ENCODE measurements at places on chromosomes 3 and 15.

GRCh38 chr15:94631608-94632007 is 400.2 kb downstream of the MCTP2 start:
- no peak for DNase-seq

DNA sequence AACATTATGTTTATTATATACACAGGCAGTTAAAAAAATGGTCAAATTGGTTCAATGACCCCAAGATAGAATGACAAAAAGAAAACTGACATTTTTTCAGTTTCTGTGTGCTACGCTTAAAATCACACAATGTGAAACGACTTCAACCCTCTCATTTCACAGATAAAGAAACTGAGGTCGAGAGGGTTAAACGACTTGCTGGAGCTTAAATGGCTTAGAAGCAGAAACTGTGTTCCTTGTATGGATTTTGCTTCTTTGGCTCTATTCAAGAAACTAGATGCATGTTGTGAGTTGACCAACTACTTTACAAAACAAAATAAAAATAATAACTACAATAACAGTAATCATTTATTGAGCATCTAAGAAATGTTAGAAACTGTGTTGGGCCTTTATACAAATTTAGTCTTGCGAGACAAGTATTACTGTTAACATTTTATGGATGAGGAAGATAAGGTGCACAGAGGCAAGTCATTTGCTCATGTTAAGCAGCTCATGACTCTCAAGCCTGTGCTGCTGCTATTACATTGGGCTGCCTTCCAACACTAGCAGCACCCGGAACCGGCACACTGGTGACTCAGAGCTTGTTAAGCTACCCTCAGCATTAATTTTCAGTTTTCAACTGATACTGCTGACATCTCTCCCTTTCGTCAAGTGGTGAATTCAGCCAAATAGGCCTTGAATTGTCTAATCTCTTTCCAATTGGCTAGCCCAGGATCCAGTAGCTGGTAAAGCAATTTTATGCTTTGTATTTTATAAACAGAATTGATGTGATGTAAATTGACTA is 487.6 kb downstream of the NAALADL2 start:
- DNase-seq: no peak

GRCh38 chr3:66572938-66573710 is 72.3 kb upstream of the LRIG1 start:
- no peak for DNase-seq

DNA sequence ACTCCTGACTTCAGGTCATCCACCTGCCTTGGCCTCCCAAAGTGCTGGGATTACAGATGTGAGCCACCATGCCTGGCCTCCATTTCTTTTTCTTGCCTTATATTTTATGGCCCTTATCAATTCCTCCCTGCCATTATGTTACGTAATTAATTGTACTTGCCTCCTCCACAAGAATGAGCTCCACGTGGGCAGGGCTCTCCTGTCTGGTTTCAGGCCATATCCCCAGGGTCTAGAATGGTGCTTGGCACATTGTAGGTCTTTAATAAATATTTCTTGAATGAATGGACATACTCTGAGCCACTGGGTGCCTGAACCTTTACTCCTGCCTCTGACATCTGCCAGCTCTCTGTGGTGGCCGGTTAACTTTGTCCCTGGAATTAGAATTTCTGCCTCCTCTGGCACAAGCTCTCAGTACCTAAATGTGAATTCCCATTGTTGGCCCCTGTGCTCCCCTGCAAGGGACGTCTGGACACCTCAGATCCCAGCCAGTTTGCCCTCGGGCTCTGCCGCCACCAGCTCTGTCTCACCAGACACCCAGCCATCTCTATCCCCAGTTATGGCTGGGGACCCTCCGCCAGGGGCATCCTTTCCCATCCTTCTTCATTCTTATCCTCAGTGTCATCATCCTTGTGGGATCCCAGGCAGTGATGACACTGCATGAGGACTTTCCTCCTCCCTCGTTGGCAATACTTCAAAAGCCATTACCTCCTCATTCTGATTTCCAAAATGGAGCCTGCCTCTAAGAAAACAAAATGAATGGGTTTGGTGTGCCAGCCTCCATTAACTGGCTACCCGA is 165.6 kb upstream of the SMAD3 start:
- DNase-seq: no peak

- DNase-seq: no peak
These were observed 296.4 kb downstream of the TUSC7 start for GRCh38 chr3:117005911-117006522.

DNA sequence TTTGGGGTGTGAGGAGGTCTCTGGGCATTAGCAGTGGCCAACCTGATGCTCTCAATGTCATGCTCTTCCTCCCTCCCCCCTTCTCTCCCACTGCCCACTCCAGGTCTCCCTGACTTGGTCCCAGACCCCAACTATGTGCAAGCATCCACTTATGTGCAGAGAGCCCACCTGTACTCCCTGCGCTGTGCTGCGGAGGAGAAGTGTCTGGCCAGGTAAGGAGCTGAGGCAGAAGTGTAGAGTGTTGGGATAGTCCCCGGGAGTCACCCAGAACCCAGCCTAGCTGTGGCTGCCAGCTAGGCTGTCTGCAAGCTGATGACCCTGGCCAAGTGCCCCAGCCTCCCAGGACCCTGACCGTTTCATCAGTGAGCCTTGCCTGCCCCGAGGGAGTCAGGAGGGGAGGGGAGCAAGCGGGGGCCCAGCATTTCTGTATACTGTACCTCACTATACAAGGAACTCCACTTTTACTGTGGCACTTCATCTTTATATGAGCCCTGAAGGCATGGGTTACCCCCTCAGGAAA is 16.5 kb downstream of the LOXL1 start:
- DNase-seq: no peak

GRCh38 chr3:104392327-104392726 is 974.4 kb upstream of the ALCAM start:
- DNase-seq: no peak

DNA sequence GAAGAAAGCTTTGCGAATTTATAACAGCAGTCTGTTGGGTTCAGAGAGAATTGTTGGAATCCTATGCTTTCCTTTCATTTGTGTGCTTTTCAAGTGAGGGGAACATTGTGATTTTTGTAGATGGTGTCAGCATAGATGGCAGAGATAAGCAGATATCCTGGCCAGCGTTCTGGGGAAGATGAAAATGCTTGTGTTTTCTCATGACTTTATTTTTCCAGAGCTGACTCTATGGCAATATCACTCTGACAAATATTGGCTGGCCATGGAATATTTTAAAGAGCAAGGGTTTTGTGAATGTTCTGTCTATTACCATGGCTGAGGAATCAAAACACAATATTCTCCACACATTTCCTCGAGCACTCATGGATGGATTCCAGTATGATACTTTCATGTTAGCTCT is 108.8 kb downstream of the MITF start:
- DNase-seq: no peak

GRCh38 chr3:142656575-142656974 is 60.4 kb downstream of the PLS1 start:
- no peak for DNase-seq

GRCh38 chr15:78360958-78361718 is 21.0 kb downstream of the CRABP1 start:
- DNase-seq: no peak

DNA sequence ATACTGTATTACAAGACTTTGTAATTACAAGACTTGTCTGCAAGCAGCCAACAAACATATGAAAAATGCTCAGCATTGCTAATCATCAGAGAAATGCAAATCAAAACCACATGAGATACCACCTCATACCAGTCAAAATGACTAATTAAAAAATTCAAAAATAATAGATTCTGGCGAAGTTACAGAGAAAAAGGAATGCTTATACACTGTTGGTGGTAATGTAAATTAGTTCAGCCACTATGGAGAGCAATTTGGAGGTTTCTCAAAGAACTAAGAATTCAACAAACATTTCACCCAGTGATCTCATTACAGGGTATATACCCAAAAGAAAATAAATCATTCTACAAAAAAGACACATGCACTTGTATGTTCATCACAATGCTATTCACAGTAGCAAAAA is 617.5 kb upstream of the CCDC54 start:
- DNase-seq: no peak

DNA sequence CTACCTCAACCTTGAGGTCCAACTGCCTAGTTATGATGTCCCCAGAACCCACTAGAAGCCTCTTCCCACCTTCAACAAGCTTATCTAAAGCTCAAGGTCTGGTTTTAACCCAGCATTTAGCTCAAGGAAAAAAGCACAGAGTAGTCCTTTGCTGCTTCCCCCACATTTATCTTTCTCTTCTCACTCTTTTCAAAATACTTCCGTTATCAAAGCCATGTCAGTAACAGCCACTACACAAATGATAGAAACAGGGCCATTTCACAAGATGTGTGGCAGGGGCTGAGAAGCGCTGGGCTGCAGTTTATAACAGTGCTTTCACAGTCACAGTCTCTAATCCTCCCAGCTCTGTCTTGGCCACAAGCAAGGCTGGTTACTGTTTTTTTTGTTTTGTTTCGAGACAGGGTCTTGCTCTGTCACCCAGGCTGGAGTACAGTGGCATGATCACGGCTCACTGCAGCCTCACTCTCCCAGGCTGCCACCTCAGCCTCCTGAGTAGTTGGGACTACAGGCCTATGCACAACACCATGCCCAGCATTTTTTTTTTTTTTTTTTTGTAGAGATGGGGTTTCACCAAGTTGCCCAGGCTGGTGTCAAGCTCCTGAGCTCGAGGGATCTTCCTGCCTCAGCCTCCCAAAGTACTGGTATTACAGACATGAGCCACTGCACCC is 218.8 kb downstream of the OSBPL10 start:
- no peak for DNase-seq

GRCh38 chr3:29440413-29441305 is 159.8 kb downstream of the RBMS3 start:
- no peak for DNase-seq

DNA sequence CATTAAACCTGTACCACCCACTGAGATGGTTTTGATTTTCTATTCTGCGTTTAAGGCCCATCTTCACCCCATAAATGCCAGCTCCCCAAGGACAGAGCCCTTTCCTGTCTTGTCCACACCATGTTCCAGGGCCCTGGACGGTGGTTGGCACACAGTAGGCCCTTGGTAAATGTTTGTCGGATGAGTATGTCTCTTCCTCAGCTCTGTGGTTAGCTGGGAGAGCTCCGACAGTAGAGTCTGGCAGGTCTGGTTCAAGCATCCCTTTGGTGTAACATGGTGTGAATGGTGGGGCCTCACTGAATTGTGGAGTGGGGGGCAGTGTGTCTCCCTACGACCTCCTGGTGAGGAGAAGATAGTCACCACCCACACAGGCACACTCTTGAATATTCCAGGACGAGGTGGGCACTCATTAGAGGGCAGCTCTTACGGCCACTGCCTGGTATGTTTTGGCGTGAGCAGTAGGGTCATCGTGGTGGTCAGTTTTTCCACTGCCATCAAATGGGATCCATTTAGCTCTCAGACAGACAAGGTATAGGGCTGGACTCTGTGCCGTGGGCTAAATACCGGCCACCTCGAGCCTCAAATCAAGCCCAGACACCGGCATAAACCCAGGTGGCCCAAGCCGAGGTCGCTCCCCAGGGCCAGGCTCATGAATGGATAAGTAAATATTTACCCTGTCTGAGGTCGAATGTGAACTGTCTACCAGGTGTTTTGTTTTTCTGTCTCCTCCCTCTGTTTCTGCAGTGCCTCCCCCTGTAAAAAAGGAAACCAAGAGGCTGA is 61.3 kb downstream of the SMAD3 start:
- no peak for DNase-seq

- no peak for DNase-seq
These were observed 77.0 kb downstream of the P3H2 start for GRCh38 chr3:190043741-190044140.

DNA sequence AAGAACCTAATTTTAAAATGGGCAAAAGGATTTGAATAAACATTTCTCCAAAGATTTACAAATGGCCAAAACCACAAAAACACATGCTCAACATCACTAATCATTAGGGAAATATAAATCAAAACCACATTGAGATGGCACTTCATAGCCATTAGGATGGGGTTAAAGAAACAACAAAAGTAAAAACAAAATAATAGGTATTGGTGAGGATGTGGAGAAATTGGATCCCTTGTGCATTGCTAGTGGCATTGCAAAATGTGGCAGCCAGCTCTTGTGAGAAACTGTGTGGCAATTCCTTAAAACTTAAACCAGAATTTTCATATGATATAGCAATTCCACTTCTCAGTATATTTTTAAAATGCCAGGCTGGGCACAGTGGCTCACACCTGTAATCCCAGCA is 126.5 kb downstream of the STT3B start:
- no peak for DNase-seq

DNA sequence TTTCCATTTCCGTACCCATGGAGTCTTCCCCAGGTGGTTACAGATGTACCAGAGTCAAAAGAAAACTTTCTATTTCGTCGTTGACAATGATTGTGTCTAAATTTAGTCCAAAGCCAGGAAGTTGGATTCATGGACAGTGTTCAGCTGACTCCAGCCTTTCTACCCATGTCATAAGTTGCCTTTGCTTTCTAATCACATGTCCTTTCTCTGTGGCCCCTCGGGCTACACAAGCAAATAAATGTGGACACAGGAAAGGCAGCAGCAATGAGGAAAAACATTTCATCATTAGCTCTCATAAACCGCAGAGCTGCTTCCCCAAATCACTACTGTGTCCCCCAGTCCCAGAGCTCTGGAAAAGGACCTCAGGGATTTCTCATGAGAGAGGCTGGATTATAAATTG is 82.0 kb downstream of the USF3 start:
- no peak for DNase-seq

DNA sequence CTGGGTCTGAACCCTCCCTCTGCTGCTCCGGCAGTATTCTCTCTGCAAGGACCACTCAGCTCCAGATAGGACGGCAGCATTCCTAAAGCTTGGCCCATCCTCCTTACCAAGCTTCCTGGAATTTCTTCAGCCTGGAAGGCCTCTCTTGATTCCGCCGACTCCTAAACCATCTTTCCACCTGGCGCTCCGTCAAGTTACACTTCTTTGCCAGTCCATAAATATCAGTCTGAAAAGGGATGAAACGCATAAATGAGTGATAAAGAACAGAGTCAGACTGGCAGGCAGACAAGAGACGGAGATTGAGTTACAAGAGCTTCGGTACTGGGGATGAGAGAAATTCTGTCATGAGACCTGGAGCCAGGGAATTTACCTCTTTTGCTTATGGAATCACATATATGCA is 44.3 kb downstream of the CERS3 start:
- no peak for DNase-seq

GRCh38 chr15:75204340-75205063 is 2.8 kb downstream of the C15orf39 start:
- peak; percentile 17 for DNase-seq

GRCh38 chr15:38691965-38692788 is 127.6 kb upstream of the RASGRP1 start:
- DNase-seq: no peak

DNA sequence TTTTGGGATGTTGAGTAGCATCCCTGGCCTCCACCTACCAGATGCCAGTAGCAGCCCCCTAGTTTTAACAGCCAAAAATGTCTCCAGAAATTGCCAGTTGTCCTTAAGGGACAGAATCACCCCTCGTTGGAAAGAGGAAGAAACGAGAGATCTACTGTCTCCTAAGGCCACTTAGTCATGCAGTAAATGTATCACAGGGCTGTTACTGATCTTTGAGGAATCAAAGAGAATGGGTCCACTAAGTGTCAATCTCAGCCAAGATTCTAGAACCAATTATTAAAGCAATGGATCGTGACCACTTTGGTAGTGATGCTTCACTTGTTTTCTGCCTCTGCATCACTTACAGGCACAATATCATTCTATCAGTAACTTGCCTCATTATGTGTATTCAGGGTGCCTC is 26.4 kb downstream of the POLG start:
- no peak for DNase-seq

- no peak for DNase-seq
These were observed 77.1 kb downstream of the AKAP13 start for GRCh38 chr15:85457392-85457968.

- no peak for DNase-seq
These were observed 294.7 kb downstream of the OXSM start for GRCh38 chr3:26084629-26085028.

All from cortex of kidney (tissue), 1 donor.